ENCODE measurements at places on chromosomes 13 and 19.

GRCh38 chr13:46496086-46496485 lies 56.9 kb upstream of the LRCH1 start:
- DNase-seq: no peak

DNA sequence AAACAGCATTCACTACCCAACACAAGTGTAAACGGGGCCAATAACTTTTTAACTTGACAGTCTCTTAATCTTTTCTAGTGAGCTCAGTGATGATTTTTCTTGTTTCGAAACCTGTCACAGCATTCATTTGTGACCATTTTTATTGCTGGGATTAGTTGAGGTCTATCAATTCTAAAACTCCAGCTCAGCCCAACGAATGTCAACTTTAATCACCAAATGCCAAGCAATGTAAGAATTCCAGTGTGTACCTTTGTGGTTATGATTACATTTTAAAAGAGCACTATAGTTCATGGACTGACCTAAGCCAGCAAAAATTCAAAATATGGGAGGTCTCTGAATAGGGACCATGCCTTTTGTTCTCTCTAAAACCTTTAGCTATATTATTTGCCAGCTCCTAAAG lies 694.3 kb upstream of the SGCG start:
- DNase-seq: no peak

- no peak for DNase-seq
Measured at GRCh38 chr13:30510811-30511371, 45.2 kb upstream of the HMGB1 start.

DNA sequence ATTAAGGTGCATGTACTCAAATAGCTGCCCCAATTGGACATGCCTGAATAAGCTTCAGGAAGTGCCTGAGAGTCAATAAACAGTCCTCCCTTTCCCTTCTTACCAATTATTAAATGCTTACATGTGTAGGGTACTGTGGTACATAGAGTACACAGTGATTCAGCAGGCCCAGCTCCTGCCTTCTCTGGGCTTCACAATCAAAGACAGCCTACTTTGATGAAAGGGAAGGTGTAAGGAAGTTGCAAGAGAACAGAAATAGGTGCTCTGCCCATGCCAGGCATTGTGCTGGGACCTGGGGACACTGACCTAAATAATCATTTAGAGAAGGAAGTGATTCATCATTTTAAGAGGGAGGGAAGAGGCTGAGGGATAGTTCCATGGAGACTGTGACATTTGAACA lies 17.2 kb downstream of the FRY start:
- no peak for DNase-seq

DNA sequence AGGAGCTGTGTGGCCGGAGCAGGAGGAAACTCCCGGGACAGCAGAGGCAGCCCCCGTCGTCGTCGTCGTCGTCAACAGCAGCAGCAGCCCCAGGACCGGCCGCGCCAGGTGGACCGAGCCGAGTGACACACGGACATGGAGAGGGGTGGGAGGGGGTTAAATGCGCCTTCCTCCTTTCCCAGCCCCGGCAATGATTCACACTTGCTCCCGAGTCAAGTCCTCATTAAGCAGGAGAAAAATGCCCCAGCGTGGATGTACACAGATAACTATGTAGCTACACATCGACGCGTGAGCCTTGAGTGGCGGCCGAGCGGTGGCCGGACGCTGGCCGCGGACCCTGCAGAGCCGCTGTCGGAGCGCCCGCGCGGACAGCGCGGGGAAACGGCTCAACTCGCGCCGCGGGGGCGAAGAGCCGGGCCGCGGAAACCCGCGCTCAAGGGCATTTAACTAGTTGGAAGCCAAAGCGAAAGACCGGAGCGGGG lies 645 bp downstream of the UBL3 start:
- DNase-seq: peak; percentile 64

DNA sequence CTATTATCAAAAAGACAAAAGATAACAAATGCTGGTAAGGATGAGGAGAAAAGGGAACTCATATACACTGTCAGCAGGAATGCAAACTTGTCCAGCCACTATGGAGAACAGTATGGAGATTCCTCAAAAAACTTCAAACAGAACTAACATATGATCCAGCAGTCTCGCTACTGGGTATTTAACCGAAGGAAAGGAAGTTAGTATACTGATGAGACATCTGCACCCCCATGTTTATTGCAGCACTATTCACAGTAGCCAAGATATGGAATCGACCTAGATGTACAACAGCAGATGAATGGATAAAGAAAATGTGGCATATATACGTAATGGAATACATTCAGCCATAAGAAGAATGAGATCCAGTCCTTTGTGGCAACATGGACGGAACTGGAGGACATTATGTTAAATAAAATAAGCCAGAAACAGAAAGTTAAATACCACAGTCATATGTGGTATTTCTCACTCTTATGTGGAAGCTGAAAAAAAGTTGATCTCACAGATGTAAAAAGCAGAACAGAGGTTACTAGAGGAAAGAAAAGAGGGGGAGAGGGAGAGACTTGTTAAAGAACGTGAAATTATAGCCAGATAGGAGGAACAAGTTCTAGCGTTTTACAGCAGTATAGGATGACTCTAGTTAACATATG lies 83.2 kb downstream of the RUBCNL start:
- DNase-seq: no peak

DNA sequence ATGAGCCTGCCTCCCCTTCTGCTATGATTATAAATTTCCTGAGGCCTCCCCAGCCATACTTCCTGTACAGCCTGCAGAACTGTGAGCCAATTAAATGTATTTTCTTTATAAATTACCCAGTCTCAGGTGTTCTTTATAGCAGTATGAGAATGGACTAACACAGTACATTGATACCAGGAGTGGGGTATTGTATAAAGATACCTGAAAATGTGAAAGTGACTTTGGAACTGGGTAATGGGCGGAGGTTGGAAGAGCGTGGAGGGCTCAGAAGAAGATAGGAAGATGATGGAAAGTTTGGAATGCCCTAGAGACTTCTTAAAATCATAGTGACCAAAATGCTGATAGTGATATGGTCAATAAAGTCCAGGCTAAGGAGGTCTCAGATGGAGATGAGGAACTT lies 32.8 kb downstream of the NEK5 start:
- DNase-seq: no peak

DNA sequence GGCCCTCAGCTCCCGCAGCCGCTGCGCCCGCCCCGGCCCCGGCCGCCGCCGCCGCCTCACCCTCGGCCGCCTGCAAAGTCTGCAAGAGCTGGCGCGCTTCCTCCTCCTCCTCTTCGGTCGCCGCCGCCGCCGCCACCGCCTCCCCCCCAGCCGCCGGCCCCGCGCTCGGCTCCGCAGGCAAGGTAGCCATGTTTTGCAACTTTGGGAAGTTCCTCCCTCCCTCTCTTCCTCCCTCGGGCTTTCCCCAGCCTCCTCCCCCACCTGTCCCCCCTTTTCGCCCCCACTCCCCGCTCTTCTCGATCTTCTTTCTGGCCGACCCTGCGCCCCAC lies 433 bp downstream of the SIX5 start:
- DNase-seq: no peak

DNA sequence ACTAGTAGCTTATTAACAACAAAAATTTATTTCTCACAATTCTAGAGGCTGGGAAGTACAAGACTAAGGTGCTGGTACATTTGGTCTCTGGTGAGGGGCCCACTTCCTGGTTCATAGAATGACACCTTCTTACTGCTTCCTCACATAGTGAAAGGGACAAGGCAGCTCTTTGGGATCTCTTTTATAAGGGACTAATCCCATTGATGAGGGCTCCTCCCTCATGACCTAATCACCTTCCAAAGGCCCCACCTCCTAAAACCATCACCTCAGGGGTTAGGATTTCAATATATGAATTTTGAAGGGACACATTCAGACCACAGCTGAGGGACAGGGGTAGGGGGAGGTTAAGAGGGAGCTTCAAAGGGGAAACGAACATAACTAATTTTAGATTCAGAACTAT lies 20.3 kb downstream of the SPART start:
- no peak for DNase-seq

- DNase-seq: peak; percentile 56
Measured at GRCh38 chr19:11281356-11282049, 14.5 kb upstream of the TSPAN16 start.

- DNase-seq: peak; percentile 47
Measured at GRCh38 chr13:101942038-101942437, 459.8 kb downstream of the FGF14 start.

GRCh38 chr13:113407531-113408393 lies 43.8 kb upstream of the GRTP1 start:
- no peak for DNase-seq

DNA sequence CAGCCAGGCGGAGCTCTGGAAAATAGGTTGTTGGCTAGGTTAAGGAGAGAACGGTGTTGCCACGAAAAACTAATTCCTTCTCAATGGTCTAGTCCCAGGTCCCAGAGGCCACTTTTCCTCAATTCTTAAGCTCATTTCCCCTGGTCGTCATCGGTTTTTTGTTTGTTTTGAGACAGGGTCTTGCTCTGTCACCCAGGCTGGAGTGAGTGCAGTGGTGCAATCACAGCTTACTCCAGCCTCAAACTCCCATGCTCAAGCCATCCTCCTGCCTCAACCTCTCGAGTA lies 1.2 kb downstream of the SF3A2 start:
- no peak for DNase-seq

DNA sequence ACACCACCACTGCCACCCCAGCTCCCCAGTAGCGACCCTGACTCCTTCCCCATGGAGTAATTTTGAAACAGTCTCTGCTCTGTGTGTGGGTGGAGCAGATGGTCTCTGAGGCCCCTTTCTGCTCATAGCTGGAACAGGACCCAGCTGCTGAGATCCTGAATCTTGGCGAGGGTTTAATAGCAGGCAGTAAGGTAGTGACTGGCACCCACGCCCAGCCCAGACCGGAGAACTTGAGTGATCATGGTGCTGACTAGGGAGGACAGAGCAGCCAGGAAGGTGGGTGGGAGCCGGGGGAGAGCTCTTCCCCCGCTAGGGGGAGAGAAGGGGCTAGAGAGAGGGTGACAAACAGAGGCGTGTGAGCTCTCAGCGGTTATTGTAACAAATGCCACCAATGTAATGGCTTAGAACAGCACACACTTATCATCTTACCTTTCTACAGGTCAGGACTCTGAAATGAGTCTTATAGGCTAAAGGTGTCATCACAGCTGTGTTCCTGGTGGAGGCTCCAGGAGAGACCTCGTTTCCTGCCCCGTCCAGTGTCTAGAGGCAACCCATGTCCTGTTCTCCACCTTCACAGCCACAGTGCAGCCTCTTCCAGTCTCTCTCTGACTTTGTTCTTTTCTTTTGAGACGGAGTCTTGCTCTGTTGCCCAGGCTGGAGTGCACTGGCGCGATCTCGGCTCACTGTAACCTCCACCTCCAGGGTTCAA lies 7.2 kb upstream of the ACER1 start:
- DNase-seq: no peak

DNA sequence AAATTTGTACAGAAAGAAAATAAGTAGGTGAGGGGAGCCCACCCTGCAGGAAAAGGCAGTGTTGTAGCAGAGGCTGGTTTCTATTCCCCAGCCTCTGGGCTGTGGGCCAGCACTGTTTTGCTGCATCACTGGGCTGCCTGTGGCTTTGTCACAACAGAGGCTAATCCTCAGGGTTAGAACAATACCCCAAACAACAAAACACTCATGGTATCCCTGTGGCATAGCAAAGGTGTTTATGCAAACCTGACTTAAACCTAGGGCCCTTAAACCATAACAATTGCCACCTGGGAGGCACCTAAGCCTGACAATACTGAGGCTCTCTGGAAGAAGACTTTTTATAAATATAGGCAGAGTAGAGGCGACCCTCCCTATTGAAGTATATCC lies 314.7 kb downstream of the OLFM4 start:
- DNase-seq: no peak

DNA sequence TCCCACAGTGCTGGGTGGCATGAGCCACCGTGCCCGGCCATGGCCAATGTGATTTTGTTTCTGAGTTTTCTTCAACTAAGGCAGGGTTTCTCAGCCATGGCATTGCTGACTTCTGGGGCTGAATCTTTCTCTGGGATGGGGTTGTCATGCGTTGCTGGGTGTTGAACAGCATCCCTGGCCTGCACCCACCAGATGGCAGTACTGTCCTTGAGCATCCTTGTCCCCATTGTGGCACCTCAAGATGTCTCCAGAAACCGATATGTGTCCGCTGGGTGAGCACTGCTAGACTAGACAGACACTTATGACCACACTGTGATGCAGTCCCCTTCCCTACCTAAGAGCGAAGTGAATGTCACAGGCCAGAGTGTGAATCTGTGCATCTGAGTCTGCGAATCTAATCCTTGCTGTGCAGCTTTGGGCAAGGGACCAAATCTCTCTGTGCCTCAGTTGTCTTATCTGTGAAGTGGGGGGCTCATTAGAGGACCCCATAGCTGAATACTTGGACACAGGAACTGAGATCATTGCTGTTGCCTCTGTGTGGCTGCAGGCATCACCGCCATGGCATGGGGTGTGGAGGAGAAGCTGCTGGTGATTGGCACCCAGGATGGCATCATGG lies 50.3 kb upstream of the SIN3B start:
- peak; percentile 37 for DNase-seq

DNA sequence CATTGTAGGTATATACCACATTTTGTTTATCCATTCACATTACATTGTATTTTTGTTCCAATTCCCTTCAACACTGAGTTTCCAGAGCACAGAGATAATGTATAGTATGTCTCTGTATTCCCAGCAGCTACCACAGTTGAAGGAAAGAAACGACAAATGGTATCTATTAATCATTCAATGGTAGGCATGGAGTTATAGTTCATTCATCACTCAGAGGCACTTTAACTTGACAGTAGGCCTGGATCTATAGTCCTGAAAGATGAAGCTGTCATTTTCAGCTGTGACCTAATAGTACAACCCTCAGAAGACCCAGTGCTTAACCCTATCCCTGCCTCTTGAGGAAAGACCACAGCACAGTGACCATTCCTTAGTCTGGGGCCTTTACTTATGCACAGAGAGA lies 163.0 kb upstream of the TMTC4 start:
- no peak for DNase-seq

GRCh38 chr13:26727633-26728032 lies 33.0 kb downstream of the GPR12 start:
- DNase-seq: no peak

DNA sequence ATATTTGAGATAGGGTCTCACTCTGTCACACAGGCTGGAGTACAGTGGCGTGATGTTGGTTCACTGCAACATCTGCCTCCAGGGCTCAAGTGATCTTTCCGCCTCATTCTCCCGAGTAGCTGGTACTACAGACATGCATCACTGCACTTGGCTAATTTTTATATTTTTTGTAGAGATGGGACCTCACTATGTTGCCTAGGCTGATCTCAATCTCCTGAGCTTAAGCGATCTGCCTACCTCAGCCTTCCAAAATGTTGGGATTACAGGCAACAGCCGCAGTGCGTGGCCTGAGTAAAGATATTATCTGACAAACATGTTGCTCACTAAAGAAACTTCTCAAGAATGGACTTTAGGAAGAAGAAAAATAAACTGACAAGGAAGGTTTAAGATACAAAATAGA lies 125.4 kb upstream of the ABCC4 start:
- DNase-seq: no peak

- DNase-seq: peak; percentile 0
Measured at GRCh38 chr13:69474011-69474685, 633.5 kb upstream of the ATXN8OS start.

DNA sequence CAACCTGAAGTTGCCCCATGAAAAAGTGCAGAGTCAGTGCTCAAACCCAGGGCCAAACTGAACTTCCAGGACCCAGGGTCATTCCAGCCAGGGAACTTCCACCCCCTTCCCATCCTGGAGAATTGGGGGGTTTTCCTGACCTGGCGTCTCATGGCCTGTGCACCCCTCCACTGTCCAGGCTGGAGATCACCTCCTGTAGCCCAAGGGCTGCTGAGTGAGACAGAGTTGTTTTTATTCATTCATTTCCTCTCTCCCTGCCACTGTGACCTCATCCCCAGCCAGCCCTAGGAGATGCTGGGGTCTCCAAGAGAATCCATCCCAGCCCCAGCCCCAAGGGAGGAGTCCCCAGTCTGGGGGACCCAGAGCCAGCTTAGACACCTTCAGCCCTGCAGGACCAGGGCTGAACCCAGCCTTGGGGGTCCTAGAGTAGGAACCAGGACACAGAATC lies 4.2 kb downstream of the FCHO1 start:
- DNase-seq: no peak

Data from foreskin keratinocyte (primary cell).